GM13977 (cell line): ENCODE measurements at places on chromosomes 2 and 18.
A peak's percentile ranks its signal among the peaks of the same experiment; 100 is the strongest.

- DNase-seq, result no peak
Observed at GRCh38 chr2:213429516-213429915, 145.3 kb downstream of the SPAG16 start.

DNA sequence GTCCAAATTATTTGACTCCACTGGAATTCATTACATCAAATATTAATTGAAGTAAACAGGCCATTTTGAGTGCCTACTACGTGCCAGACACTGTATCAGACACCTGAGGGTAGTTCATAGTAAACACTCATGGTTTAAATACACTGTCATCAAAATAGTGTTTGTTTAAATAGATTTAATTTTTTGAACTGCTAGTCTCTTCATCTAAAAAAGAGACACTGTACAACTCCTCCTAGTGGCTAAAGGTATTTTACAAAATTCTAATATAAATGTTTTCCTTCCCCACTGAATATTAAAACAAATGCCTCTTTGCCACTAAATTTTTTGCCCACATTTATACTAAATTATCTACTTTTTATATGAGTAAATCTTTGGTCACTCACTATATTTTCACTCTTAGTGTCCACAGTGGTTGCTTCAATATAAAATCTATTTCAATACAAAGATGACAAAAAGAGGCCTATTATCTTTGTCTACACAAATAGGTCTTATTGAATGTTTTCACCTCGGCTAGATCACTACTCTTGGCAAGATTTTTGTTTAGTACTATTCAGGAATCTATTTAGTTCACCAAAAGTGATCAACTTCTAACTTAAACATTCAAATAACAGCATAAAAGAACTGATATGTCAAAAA lies 122.1 kb downstream of the TMEM247 start:
- DNase-seq, result peak; percentile 20

DNA sequence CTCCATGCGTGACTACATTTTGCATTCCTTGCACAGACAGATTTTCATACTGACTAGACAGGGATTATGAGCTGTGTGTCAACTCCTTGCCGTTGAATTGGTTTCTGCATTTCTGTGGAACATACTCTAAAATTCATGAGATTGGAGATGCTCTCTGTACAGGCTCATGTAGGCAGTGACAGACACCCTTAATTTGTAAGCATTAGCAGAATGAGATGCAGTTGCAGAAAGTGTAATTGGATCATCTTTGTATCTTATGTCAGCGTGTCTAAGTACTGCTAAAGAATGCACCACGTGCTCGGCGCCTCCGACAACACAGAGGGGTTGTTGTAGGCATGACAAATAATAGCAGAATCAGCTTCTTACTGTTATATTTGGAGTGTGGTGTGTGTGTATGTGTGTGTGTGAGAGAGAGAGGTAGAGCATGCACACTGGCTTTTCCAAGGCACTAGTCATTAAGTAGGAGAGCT lies 212.4 kb downstream of the CMPK2 start:
- no peak for DNase-seq

DNA sequence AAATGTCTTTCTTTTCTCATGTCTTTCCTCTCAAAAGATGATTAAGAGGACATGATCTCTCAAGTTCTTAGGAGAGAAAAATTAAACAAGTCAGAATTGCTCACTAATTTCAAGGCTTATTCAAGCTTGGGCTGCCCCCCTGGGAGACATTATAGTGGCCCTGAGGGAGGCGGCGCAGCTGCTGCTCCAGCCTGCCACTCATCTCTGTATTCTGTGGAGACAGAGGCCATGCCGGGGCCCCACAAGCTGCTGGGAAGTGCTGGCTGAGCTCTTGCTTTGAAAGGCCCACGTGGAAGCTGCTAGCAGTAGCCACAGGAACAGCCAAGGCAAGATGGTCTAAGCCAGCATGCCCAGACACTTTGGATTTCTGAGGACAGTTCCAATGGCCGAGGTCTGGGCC lies 267.4 kb downstream of the LNPK start:
- no peak for DNase-seq

DNA sequence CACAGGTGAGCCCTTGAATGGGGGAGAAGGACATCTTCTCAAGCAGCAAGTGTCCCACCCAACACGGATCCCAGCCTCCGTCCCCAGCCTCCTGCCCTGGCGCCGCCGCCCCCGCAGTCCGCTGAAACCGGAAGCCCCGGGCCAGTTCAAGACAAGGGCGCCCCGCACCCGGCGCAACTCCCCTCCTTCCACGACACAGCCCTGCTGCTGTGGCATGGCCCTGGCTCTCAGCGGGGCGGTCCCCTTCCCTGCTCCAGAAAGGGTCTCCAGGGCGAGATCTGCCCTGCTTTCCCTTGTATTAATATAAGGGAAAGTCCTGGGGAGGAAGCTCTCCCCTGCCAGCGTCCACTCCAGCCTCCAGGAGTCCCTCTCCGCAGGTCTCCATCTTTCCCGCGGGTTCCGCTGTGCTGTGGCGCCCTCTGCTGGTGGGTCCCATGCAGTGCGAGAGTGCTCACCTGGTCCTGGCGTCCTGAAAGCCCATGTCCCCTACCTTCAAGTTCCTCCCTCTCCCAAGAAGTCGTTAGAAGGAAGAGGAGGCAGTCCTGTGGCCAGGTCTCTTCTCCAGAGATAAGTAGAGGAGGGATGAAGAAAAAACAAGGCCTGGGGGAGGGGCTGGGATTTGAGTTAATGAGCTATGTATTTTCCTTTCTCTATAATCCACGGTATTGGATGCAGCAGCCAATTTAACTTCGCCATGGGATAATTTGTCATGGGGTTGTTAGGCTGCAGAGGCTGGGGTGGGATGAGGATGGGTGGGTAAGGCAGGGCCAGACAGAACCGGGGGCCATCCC lies 176.0 kb downstream of the SMAD2 start:
- peak; percentile 82 for DNase-seq

DNA sequence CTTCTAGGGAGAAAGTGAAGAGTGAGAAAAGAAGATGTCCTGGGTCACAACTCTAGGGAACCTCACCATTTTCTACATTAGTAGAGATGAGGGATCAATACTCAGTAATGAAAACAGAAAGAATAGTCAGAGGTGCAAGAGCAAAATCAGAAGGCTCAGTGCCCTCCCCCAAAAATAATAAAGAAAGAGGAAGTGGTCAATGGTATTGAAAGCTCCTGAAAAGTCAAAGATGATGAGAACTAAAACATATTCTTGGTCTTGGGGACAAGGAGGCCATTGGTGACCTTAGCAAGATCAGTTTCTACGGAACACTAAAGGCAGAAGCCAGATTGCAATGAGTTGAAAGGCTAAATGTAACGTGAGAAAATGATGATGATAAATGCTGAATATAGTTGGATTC lies 24.5 kb upstream of the MYO1B start:
- no peak for DNase-seq

DNA sequence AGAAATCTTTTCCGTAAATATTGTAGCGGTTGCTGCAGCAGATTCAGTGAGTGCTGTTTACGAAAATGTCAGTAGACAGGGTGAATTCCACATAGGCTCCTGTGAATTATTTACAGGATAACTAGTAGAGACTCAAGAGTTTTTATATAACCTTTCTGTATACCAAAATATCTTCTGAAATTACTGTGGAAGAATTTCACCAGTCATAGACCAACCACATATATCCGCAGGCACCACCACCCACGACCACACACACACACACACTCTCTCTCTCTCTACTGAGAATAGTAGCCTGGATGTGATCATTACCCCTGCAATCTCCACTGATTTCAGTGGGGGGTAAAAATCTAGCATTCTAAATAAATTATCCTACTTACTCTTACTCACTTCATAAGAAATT lies 341.8 kb downstream of the RBM43 start:
- DNase-seq, result no peak

DNA sequence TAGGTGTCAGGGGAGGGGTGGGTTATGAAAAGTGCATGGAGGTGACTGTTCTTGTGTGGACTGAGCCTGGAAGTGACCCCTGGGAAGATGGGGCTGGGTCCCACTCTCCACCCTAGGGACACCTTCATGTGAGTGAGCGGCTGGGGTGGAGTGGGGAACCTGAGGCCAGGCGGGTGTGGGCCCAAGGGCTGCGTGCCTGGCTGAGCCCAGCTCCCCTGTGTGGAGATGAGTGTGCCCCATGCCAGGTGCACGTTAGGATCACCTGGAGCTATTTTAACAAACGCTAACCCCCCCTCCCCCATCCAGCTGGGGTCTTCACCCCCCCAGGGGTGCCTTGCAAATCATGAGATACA lies 26.5 kb downstream of the ZAP70 start:
- DNase-seq, result no peak

DNA sequence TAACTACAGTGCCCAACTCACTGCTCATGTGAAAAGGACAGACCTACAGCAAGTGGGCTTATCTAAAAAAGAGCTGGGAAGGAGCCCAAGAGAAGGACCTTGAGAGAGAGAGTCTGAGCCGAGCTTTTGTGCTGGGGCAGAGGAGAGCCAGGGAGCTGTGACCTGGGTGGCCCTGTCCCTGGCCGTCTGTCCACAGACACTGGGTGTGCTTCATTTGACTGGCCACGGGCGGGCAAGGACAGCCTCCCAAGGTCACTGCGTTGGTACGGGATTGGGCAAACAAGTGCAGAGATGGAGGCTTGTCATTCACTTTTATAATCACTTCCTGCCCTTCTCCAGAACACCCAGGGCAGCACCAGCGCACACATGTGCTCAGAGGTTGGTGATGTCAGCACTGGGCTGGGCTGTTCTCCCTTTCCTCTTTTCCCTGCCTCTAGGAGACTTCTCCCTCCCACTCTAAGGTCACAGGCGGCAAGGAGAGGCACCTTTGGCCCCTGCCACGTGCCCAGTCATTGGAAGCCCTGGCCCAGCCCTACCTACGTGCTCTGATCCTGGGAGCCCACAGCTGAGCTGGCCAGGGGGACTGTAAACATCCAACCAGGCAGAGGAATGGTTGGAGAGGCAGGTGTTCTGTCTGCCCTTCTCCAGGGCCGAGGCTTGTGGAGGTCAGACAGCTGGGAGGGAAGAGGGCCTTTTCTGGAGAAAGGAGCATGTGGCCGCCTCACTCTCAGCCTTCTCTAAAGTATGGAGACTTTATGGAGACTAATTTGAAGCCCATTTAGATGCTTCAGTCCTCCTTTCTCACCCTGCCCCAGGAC lies 6.4 kb upstream of the PSD4 start:
- DNase-seq, result no peak

DNA sequence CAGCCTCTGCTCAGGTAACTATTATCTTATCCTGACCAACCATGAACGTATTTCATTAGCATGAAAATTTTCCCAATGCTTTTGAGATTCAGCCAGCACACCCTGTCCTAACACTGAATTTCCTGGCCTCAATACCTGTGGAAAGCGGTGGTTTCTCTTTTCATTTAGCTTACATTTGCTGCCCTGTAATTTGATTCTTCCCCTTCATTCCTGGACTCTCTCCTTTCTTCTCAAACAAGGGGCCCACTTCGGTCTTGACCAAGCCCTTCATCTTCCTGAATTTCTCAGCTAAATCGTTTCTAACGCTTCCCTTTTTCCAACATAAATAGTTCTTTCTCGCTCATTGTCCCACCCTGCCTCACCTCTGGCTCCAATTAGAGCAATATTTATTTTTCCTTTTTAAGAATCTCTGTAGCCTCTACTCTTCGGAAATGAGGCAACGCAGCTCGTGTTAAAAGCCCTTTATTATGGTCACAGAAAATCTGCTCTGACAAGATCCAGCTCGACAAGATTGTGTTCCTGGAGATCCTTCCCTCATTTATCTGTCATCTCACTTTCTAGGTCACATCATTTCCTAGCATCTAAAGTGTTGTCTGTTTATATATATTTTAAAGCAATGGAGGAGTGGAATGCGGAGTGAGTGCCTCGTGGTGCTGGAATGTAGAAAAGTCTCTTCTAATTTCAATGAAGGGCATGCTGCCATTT lies 49.5 kb upstream of the BCL11A start:
- no peak for DNase-seq

GRCh38 chr18:74803117-74803516 lies 205.4 kb downstream of the ZNF407 start:
- DNase-seq, result no peak

- DNase-seq, result no peak
Observed at GRCh38 chr18:32139835-32140283, 48.2 kb downstream of the RNF138 start.

GRCh38 chr2:48738806-48739205 lies 16.7 kb downstream of the LHCGR start:
- DNase-seq, result no peak

GRCh38 chr18:59455728-59456276 lies 96.7 kb upstream of the LMAN1 start:
- DNase-seq, result no peak

- DNase-seq, result no peak
Observed at GRCh38 chr2:23122681-23123215, 262.2 kb upstream of the KLHL29 start.

DNA sequence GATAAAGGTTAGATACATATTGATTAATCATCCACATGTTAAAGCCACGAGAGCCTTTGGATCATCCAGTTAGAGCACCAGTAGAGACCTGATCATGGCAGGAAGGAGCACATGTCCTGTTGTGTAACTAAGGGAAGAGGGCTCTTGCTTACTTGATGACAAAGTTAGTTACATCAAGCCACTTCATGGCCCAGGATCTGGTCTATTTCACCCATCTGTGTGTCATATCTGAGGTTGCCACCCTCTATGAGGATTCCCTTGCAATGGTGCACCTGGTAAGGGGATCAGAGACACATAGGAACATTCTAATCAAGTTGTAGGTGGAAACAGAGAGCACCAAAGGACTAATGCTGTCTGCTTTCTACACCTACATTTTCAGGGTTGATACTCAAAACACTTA lies 6.7 kb downstream of the ANKAR start:
- DNase-seq, result no peak

DNA sequence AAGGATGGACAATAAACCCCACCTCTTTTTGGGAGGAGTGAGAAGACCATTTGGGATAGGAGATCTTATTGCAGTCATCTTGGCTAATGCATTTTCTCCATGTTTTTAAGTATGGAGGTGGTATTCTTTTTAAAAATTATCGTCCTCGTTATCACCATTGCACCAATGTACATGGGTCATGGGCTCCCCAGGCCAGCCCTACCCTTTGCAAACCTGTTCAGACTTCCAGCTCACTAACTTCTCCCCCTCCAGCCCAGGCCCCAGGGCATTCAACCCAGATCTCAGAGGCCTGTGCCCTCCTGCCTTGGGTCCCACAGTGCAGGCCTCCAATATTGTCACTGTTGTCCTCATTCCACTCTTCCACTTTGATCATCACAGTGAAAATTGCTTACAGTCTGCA lies 68.4 kb downstream of the BCL2L11 start:
- DNase-seq, result no peak

DNA sequence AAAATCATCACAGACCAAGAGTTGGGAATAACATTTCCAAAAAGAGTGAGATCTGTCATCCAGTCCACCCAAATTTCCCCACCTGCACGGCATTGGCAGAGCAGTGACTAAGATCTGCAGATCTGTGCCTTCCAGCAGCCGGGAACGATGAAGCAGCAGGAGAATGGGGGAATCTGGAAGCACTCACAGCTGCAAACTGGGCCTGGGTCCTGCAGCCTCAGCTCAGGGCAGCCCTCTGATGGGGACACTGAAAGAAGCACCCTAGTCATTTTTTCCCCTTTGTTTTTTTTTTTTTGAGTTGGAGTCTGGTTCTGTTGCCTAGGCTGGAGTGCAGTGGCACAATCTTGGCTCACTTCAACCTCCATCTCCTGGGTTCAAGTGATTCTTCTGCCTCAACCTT lies 4.4 kb upstream of the SAG start:
- DNase-seq, result no peak
